GM18507 (cell line): ENCODE measurements at places on chromosomes 3 and 15.

- no peak for DNase-seq
Observed at GRCh38 chr3:76698136-76698706, 341.7 kb upstream of the ROBO2 start.

- DNase-seq: no peak
Observed at GRCh38 chr3:177374323-177374722, 177.0 kb upstream of the TBL1XR1 start.

DNA sequence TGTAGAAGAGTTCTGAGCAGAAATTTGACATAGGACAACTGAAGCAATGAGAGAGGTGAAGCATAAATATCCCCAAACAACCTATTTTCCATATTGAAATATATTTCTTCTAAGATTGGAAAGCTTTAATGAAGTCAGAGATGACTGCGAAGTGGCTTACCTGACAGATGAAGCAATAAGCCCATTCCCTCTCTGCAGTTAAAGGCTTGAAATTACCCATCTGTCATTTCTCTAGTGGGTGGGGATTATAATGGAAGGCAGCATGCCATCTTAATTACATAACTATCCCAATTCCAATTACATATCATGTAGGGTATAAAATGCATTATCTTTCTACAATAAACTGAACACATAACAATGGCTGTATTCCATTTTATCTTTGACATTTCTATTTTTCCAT lies 1070.5 kb downstream of the SI start:
- DNase-seq: no peak

DNA sequence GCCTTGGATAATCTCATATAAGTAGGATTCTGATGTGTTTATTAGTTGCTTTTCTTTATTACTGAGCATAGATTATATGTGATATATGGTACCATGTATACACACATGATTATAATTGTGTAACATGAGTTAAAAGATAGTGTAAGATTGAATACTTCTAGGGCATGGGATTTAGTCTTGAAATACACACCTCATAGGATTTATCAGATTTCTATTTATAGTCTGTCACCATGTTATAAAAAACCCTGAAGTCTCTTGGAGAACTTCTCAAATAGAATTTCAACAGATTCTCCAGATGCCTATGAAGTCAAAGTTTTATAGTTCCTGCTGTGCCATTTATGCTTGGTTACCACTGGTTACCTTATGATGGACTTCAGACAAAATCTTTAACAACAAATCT lies 11.2 kb upstream of the KPNA4 start:
- DNase-seq: no peak

- DNase-seq: no peak
Observed at GRCh38 chr3:51670053-51670822, 814 bp upstream of the TEX264 start.

- DNase-seq: peak; percentile 77
Observed at GRCh38 chr3:184513276-184514170, 48.1 kb upstream of the EPHB3 start.

- no peak for DNase-seq
Observed at GRCh38 chr3:172582712-172583111, 59.5 kb upstream of the TNFSF10 start.

DNA sequence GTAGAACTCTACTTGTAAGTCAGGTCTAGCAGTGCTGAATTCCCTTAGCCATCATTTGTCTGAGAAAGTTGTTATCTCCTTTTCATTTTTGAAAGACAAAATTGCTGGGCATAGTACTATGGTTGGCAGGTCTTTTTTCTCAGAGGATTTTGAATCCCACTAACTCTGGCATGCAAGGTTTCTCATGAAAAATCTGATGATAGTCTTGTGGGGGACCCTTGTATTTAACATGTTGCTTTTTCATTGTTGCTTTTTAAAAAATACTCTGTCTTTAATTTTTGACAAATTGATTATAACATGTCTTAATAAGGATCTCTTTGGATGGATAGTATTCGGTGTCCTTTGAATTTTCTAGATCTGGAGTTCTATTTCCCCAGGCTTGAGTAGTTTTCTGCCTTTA lies 120.9 kb downstream of the NR2E3 start:
- DNase-seq: no peak

DNA sequence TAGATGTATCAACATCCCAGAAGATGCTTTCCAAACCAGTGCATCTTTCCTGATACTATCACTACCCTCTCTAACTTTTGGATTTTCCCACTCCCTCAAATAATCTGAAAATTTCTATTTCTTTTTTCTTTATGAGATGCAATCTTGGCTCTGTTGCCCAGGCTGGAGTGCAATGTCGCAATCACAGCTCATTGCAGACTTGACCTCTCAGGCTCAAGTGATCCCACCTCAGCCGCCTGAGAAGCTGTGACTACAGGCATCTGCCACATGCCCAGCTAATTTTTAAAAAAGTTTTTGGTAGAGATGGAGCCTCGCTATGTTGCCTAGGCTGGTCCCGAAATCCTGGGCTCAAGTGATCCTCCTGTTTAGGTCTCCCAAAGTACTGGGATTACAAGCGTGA lies 239.7 kb downstream of the SUCLG2 start:
- no peak for DNase-seq

DNA sequence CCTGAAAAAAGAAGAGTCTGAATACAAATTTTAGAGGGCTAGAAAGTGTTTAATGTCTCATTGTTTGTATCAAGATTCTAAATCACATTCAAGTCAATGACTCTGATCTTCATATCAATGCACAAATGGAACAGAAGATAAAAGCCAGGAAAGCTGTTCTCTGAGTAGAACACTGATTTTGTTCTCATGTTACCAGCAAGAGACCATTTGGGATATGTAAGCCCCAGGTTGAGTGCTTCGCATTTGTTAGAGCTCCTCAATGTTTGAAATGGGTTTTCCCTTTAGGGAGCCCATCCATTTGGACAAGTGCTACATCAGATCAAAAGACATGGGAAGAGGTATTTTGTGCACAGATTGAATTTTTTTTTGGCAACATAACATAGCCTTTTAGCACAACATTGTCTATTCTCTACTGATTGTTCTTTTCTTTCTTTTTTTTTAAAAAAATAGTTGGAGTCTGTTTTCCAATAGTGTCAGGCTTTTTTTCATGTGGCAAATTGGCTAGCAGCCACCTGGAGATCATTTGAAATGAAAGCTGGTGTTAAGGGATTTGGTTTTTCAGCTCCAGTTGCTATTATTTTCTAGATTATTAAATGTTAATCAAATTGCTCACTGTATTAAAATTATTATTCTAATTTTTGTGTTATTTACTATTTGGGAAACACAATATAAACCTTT lies 74.5 kb upstream of the ZPLD1 start:
- DNase-seq: no peak

DNA sequence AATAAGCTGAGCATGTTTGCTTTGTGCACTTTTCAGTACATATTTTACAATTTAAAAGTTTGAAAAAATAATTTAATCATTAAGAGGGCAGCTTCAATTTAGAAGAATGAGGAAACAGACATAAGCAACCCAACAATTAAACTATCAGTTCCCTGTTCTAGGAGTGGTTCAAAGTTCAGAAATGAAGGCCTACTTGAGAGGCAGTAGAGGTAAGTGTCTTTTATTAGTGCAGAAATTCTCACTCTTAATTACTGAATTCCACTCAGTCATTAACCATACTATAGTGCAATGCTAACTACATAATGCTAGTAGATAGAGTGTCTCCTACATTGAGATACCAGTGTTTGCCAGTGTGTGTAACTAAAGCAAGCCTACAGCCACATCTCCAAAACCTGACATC lies 73.1 kb downstream of the TNIK start:
- no peak for DNase-seq

GRCh38 chr3:44842376-44842775 lies 19.3 kb upstream of the TMEM42 start:
- no peak for DNase-seq

DNA sequence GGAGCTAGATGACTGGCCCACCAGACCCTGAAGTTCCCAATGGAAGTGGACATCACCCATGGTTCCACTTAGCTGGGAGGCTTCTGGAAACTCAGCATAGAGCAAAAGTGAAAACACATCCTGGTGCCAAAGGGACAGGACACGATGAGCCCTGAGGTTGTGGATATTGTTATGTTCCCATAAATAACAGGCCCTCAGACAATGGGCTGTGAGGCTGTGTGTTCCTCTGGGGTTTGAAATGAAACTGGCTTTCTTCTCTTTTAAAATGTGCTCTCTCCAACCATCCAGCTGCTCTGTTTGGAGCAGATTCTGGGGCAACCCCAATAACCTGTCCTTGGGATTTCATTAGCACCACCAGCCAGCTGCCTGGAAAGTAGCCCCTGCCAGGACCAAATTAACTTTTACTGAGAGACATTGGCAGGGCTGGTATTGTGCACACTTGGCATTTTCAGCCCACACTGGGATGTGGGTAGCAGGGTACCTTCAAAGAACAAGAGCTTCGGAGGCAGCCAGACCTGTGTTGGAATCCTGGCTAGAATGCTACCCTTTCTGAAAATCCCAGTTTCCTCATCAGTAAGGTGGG lies 97.5 kb downstream of the DNAJB8 start:
- DNase-seq: no peak

DNA sequence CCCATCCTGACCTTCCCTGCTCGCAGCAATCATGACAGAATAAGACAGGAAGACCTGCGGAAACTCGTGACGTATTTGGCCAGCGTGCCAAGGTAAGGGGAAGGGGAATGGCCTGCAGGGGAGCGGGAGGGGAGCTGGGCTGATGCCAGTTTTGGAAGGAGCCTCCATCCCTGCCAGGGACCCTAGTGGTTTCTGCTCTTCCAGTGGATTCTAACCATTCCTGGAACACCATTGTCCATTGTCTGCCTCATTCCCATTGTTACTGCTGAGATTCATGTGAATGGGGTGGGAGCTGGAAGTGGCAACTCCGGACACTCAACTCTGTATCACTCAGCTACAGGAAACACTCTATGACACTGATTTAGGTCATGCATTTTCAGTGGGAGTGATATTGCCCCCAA lies 242.9 kb upstream of the ROPN1 start:
- DNase-seq: no peak

GRCh38 chr15:50758712-50759205 lies 6.7 kb downstream of the SPPL2A start:
- DNase-seq: no peak

DNA sequence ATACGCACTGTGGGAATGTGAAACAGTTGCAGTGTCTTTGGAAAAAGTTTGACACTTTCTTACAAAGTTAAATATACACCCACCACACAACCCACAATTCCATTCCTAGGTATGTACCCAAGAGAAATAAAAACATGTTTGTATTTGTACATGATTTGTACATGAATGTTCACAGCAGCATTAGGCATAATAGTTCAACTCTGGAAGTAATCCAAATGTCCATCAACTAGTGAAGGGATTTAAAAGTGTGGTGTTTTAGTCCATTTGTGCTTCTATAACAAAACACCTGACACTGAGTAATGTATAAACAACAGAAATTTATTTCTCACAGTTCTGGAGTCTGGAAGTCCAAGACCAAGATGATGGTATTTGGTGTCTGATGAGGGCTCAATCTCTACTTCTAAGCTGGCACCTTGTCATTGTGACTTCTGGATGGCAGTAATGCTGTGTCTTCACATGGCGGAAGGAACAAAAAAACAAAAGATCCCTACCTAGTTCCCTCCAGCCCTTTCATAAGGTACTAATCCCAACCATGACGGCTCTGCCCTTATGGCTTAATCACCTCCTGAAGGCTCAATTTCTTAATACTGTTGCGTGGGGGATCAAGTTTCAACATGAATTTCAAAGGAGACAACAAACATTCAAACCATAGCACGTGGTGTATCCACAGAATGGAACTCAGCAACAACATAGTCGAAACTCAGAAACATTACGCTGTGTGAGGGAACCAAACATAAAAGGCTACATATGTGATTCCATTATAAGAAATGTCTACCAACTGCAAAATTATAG lies 120.5 kb downstream of the AQP9 start:
- DNase-seq: no peak

DNA sequence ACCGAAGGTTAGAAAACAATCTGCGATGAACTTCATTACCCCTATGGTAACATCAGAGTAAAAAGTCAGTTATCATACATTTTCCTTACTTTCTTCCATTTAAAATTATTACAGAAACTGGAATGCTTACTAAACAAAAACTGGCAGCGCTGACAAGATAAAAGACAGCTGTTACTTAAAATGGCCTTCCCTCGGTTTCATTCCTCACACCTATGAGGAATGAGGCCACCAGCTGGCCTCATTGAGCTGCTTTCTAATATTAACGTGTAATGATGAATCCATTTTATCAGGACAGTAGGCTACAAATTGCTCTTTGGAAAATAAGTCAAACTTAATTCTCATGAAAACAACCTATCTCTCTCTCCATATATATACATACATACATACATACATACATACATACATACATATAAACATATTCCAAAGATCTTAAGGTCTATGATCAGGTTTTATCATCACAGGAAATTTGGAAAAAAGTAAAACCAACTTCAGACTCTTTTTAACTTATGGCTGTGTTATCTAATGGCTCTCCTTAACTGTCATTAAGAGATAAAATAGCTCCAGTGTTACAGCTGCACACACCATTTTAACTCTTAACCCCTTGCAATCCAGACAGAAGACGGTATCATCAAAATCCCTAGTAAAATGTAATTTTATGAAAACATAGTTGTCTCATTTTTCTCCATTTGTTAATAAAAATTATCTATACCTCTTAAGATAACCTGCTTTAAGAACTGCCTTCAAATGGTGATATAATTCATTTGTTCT lies 5.2 kb downstream of the CCNL1 start:
- no peak for DNase-seq

GRCh38 chr15:56732135-56732885 lies 999 bp downstream of the ZNF280D start:
- DNase-seq: no peak

GRCh38 chr3:140719841-140720614 lies 42.2 kb downstream of the TRIM42 start:
- no peak for DNase-seq

- DNase-seq: no peak
Observed at GRCh38 chr3:149009732-149010131, 18.4 kb downstream of the GYG1 start.

- DNase-seq: no peak
Observed at GRCh38 chr15:69806287-69806915, 291.3 kb downstream of the TLE3 start.

DNA sequence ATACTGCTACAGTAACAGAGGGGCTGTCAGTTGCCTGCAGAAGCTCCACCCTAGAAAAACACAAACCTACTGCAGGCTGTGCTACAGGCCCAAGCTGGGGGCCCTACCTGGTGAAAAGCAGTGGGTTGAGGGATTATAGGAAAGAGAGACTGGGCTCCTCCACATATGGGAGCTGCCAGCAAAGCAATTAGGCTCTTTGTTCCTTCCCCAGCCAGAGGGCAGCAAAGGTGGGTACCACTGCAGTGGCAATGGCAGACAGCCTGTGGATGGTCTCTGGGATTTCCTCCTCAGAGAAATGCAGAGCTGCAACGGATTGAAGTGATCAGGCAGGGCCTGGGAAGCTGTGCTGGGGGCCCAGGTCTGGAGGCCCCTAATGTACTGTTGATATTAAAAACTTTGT lies 19.1 kb upstream of the DNAAF4 start:
- DNase-seq: no peak

DNA sequence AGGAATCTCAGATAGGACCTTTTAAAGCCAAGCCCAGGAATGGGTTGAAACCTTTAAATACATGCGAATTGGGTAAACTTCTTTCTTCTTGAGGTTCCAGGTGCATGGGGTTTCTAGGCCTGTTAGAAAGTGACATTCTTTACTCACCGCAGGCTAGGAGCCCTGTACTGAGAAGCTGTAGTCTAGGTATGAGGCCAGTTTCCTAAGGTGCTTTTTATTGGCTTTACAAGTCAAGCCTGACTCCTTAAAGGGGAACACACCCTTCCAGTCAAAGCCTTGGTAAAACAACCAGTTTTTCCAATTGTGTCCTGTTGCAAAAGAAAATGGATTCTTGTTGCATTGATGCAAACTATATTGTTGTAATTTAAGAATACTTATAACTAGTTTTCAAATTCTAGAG lies 76.1 kb upstream of the ATP11B start:
- no peak for DNase-seq
